Foreskin fibroblast (primary cell): ENCODE measurements at places on chromosomes 2 and 18.

- no peak for DNase-seq
Observed at GRCh38 chr2:230362030-230362691, 35.2 kb downstream of the SP140L start.

DNA sequence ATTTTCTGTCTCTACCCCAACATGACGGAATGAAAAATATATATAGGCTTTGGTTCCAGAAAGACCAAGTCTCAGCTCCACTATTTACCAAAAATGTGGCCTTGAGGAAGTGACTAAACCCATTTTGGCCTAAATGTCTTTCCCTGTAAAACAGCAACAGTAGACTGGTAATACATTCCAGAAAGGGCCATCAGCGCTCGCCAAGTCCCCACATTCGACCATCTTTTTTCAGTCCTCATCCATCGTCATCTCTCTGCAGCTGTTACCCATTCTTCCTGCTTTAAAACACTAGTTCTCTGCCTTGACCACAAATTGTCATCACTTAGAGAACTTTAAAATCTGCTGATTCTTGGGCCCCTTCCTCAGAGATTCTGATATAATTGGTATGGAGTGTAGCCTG lies 183.8 kb upstream of the CTAGE1 start:
- peak; percentile 28 for DNase-seq

GRCh38 chr2:128425216-128425615 lies 106.5 kb upstream of the HS6ST1 start:
- DNase-seq, result no peak

GRCh38 chr2:167144179-167144898 lies 256.1 kb downstream of the XIRP2 start:
- DNase-seq, result no peak
